ENCODE measurements at places on chromosomes 13 and 19.
A peak's percentile ranks its signal among the peaks of the same experiment; 100 is the strongest.

DNA sequence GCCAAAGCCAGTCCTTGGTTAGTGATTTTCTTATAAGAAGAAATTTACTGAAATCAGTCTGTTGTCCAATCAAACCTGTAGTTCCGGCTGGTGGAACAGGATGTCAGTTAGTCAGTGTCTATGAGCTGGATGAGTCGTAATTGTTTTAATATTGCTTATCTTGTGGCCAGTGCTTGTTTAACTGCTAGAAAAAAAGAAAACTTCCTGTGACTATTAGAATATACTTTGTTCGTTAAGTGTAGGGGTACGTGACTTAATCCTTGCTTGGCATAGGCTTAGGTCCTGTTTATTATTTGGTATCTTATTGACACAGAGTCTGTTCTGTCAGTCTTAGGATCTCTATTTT, 1484.8 kb upstream of the MIR17HG start:
- DNase-seq, result no peak

DNA sequence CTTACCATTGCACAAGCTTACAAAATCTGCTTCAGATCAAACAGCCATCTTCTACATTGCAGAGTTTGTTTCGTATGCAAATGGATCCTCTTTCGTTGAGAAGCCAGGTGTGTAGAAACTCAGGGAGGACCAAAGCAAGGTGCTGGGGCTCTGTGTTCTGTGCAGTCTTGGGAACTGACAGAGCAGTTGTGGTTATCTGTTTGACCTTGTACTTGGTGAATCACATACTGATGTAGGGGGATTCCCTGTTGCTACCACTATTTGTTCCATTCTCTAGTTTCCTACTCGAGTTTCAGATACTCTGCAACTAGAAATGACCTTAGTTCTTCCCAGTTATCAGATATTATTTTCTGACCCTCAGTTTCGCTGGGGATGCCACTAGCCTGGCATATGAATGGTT, 95.2 kb upstream of the CLDN10 start:
- no peak for DNase-seq

DNA sequence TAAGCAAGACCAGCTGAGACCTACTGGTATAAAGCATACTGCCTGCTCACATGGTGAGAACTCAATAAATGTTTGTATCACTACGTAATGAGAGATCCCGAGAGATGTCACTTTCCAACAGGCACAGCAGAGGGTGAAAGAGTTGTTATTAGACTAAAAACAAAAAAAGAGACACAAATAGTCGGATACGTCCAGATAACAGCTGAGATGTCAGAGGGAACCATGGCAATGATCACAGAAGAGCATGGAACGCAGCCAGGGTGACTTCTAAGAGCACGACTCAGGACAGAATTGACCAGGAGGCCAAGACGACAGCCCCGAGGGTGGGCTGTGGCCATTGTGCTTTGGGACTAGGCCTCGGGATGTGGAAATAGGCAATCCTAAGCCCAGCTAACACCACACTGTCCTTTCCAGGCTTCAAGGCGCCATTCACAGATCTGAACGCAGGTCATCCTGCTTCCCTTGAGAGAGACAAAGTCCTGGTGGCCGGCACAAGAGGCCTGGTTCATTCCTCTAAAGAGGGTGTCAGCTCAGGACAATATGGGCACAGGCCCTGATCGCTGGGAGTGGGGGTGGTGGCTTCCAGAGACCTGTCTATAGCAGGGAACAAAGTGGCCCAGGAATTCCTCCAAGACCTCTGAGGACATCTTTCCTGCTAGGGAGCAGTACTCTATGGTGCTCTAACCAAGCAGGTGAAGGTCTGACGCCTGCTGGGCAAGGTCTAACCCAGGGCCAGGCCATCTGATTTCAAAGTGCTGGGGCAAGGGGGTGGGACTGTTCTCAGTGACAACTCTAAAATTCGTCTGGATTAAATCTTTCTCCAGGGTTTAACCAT, 3.2 kb downstream of the SH3GL1 start:
- DNase-seq, result no peak

DNA sequence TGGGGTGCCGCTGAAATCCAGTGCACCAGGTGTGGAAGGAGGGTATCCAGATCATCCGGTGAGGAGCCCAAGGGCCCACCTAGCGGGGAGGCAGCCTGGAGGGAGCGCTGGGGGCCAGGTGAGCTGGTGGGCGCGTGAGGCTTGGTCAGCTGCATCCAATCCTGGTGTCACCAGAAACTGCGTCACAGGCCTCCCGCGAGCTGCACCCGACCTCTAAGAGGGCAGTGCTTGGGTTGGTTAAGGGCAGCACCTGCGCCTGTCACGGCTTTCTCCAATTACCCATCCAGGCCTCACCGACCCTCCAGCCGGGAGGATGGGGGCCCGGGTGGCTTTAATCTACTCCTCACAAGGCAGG, 284 bp downstream of the RNF17 start:
- DNase-seq, result no peak

- no peak for DNase-seq
These were observed 56.7 kb upstream of the UQCRFS1 start for GRCh38 chr19:29269641-29270040.

DNA sequence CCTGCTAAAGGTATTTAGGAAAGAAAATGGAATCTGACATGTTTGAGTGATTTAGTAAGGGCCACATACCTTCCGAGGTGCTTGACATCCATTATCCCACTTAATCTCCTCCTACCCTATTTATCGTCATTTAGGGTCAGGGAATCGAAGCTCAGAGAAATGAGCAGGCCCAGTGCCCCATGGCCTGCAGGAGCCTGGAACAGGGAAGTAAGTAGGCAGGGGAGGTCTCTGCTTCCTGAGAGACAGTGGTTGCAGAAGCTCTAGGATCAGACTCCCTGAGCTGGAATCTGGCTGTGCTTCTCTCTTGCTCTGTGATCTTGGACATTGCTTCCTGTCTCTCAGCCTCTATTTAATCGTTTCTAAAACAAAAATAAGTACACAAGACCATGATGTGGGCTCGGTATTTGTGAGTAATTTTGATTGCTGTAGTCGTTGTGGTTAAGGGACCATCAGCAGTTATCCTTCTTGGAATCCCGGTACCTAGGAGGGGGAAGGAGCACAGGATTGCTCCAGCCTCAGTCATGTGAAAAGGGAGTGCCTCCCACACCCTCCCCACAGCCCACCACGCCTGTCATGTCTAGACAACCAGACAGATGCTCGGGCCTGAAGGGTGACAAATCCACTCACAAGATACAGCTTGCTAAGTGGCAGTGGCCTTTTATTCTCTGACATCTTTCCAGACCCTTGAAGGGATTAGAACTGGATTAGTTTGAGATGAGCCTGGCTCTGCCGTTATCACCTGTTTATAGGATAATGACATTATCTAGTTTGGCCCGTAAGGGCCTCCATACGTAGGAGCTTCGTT, 169.2 kb upstream of the TSHZ3 start:
- DNase-seq, result no peak

DNA sequence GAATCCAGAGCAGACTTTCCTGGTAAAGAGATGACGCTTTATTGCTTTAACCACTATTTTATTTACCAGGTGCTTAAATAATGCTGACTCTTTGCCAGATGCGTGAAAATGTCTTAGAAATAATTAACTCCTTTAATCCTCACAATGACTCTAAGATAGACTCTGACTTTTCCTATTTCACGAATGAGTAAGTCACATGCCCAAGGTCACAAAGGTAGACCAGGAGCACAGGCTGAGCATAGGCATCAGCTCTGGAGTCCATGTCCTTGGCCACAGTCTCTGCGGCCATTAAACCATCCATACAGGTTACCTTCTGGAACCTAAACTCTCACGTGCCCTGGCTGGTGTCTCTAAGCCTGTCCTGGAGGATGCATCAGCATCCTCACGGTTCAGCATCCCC, 87.3 kb downstream of the ERCC5 start:
- DNase-seq, result no peak

DNA sequence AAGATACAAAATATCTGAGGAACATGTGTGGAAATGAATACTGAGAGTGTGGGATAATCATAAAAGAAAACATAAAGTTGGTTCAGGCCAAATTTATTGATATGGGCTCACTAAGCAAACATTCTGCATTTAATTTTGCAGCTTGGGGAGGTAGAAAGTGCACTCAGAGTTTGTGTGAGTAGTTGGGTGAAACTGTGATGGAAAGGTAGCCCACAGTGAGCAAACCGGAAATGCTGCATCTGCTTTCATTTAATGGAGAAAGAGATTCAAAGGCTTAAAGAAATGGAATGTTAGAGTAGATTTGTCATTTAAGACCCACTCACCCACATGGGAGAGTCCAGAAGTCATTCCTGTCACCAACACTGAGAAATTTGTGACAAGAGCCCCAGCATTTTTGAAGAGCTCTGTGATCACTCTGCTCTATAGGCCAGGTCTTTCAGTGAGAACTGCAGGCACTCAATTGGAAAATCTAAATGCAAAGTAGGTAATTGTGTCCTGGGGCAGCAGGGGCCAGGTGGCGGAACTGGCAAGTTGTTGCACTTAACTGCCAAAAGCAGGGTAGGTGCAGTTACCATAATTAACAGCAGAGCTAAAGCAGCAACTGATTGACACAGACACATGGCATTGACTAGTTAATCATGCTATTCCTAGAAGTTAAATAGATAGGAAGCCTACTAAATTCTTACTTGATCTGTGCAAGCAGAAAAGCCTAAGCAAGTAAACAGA, 1228.3 kb upstream of the PCDH20 start:
- no peak for DNase-seq

GRCh38 chr19:10406191-10406590, 2.8 kb upstream of the CDC37 start:
- no peak for DNase-seq

GRCh38 chr13:99663908-99664307, 162.6 kb downstream of the TM9SF2 start:
- no peak for DNase-seq

DNA sequence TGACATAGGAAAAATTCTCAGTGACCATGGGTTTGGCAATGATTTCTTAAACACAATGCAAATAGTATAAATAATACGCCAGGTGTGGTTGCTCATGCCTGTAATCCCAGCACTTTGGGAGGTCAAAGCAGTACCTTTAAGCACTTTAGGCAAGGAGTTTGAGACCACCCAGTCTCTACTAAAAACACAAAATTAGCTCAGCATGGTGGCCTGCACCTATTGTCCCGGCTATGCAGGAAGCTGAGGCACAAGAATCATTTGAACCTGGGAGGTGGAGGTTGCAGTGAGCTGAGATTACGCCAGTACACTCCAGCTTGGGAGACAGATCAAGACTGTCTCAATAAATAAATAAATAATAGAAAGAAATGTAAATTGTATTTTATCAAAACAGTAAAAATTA, 356.5 kb upstream of the SLITRK6 start:
- DNase-seq, result no peak

DNA sequence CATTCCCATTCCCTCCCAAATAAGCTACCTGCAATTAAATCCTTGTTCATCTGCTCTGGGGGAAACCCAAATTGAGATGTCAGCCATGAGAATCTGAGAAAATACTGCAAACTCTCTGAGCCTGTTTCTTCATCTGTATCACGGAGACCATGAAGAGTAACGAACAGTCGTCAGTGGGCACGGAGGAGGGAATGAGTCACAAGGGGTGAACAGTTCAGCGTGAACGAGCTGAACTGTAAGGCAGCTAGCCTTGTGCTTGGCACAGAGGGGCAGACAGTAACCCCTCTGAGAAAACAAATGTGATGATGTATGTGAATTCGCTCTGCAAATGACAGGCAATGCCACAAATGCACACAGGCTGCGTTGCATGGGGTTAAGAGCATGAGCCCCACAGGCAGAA, 288.7 kb downstream of the FOXO1 start:
- no peak for DNase-seq

- DNase-seq, result no peak
These were observed 12.9 kb downstream of the SIGLECL1 start for GRCh38 chr19:51263808-51264207.

- DNase-seq, result no peak
These were observed 122.8 kb upstream of the KLF12 start for GRCh38 chr13:74256969-74257368.

DNA sequence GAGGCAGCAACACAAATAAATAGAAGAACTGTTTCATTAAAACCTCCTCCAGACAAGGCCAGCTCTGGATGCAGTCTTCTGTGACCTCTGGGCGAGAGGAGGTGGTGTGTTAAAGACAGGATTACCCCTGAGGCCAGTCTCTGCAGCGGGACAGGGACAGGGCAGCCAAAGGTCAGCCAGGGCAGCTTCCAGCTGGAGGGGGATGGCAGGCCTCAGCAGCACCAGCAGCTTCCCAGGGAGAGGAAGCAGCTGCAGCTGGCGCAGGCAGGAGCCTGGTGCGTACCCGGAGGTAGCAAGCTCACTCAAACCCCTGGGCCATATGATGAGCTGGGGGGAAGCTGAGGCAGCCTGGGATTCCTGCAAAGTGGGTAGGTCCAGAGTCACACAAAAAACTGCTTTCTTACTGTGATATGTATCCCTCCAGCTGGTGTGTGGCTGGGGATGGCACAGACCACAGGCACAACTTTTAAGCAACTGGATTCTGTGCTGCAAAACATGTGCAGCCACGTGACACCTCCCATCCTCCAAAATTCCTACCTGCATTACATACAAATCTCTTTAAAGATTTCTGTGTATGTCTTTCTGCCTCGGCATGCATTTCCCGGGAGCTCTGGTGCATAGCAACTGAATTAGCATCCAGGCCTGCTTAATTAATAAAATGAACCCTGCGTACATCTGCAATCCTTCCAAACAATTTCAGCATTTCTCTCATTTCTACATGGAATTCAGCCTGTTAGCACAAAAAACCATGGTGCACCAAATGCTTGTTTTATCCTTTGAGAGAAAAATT, 238.3 kb upstream of the MAB21L1 start:
- DNase-seq, result peak; percentile 73

- no peak for DNase-seq
These were observed 2.8 kb upstream of the USF2 start for GRCh38 chr19:35265900-35266519.

- DNase-seq, result no peak
These were observed 3.1 kb upstream of the SDHAF1 start for GRCh38 chr19:35991731-35992450.

DNA sequence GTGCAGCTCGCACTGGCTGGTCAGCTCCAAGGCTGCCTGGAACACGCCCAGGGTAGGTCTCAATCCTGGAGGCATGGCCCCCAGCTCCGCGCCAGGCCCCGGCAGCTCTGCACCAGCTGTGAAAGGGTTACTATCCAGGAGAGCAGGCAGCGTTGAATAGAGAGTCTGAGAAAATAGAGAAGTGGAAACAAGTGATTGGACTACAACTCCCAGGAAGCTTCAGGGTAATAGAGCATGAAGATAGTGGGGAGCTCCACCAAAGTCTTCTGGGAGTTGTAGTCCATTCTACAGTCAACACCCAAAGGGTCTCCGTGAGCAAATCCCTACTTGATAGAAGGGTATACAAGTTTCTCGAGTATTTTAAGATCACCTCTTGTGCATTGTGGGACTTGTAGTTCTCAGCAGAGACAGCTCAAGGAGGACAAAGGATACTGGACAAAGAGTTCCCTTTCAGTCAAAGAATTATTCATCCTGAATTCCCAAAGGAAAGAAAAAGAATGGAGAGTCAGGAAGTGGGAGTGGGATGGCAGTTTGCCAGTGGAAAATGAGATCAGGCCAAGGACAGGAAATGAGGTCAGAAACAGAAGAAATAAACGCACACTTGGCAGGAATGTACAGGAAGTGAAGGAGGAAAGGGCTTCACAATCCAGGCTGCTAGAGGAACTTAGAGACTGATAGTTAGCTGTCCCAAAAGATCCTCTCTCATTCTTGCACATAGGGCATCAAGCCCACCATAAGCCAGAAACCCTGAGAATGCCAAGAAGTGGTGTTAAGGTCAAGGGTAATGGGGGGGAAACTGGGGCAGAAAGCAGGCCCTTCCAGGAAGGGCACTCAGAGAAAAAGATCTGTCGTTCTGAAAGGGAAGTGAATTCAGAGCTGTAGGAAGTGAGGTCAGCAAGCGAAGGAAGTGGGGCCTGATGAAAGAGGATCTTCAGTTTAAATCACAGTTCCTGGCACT, 5.5 kb upstream of the MAMSTR start:
- peak; percentile 62 for DNase-seq

GRCh38 chr19:38695832-38696728, 48.2 kb downstream of the CAPN12 start:
- peak; percentile 39 for DNase-seq
